ENCODE measurements at places on chromosomes 3 and 15.

- DNase-seq = no peak
Measured at GRCh38 chr3:101591071-101591470, 17.1 kb downstream of the PCNP start.

DNA sequence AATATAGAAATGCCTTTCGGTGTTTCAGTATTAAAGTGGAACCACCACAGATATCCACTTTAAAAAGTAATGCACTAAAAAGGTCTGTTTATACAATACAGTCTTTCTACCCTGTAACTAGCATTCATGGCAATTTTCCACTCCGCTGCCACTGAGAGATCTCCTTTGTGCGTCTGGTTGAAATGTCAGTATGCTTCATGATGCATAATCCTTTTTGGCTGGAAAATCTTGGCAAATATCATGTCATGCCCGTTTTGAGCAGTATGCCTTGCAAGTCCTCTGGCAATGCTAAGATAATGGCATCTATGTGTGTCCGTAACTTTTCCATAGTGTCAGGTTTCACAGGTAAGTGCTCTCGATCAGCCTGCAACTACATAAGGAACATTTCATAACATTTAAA lies 30.8 kb upstream of the ARF4 start:
- no peak for DNase-seq

DNA sequence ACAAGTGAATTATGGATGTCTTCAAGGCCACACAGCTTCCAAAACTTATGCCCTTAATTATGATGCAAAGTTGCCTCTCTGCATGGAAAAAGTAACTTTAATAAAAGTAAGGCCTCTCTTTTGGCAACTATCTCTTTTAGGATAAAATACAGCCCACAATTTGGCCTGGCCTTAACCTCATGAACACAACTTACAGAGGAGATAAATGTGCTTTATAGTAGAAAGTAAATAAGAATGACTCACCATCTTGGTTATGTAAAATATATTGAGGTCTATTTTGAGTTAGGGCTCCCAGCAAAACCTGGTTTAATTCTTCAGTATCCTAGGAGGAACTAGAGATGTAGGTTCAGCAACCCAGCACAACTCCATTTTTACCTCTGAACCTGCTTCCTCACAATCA lies 164.0 kb downstream of the ROBO2 start:
- no peak for DNase-seq

GRCh38 chr3:68033867-68034266 lies 379.5 kb upstream of the SUCLG2 start:
- no peak for DNase-seq

- no peak for DNase-seq
Measured at GRCh38 chr3:157585386-157585785, 82.2 kb upstream of the VEPH1 start.

- DNase-seq = no peak
Measured at GRCh38 chr3:124492824-124493223, 237.4 kb upstream of the UMPS start.

DNA sequence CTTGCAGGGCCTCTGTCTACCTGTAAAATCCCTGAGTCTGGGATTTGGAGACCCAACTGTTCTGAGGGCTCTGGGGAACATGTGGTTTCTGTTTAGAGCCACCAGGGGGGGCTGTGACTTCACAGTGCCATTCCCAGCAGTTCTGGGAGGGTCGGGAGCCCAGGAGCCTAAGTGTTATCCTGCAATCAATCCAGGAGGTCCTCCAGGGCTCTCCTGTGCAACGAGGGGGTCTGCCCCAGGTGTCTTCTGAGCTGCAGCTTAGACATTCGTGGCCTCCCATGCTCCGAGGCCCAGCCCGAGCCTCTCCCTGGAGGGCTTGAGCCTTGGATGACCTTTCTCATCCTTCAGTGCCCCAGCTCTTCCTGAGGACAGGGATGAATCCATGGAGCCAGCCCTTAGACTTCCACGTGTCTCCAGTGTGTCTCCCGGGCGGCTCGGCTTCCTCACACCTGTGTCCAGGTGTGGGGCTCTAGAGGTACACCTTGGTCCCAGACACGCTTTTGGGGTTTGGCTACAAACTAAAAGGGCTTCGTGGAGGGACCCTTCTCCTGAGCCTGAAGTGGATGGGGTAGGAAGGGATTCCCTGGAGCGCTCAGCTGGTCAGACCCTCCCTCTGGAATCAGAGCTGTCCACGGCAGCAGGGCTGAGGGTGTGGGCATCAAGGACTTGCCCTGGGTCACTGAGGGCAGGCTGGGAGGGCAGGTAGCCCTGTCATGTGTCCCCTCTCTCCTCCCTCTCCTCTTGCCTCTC lies 20.3 kb upstream of the ABTB1 start:
- no peak for DNase-seq

- DNase-seq = no peak
Measured at GRCh38 chr3:159417761-159418160, 570.9 kb upstream of the IL12A start.

GRCh38 chr3:81218023-81218422 lies 543.4 kb downstream of the GBE1 start:
- DNase-seq = no peak

DNA sequence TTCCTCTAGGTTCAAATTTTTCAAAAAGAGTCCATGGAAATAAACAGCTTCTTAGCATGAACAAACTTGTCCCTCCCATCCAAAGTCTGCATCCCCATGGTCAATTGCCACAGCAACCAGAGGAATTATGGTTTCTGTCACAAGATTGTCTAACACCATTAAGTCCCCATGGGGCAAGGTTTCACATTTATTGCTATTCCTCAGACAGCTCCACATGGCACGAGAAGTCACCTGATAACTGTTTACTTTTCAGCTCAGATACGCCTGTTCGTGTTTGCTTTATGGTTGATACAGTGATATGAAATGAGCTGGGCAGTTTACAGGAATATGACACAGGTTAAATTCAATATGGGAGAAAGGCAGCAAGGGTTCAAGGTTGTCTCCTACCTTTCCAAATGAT lies 37.9 kb upstream of the MUC13 start:
- no peak for DNase-seq

DNA sequence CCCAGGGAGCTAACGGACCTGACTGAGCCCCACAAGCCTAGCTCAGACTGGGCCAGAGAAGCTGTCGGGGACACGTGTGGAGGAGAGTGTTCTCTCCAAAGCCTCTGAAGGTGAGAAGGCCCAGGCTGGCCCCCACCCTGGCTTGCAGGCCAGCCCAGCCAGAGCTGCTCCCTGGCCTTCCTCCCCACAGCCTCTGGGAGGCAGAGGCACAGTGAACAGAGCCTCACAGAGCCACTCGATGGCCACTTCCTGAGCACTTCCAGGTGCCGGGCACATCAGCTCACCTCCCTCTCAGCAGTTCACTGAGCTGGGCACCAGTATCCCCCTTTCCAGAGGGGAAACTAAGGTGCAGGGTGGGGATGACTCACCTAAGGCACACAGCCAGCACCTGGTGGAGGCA lies 109.4 kb upstream of the LINGO1 start:
- DNase-seq = no peak

GRCh38 chr15:35728219-35728940 lies 182.4 kb upstream of the DPH6 start:
- no peak for DNase-seq

DNA sequence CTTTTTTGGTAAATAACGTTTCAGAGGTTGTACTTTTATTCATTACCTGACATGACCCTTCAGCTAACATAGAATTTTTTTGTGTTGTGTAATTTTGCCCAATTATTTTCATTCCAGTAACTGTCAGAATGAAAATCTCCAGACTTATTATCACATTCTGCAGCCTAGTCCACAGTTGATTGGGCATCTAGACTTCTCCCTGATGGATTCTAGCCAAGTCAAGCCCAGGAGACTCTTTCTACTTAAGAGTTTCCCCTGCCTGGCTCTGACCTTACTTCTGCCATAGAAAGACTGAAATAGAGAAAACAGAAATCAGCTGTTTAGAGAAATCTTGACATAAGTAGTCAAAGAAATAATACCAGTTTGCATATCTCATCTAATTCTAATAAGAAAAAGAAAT lies 82.9 kb upstream of the CDAN1 start:
- DNase-seq = no peak

DNA sequence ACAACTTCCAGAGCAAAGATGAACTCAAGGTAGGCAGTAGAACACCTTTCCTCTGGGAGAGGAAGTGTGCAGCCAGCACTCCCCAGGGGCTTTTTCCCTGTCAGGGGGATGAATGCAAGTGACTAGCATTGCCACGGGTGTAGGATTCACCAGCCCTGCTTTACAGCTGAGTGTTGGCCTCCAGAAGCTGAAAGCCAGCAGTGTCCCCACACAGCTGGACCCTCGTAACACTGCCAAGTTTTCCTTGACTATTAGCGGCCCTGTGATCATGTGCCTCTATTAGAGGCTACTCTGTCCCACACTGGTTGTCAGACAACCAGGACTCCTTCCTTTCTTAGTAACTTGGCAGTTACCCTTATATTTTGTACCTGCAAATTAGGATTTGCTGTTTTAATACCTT lies 104.9 kb upstream of the MANF start:
- DNase-seq = no peak

DNA sequence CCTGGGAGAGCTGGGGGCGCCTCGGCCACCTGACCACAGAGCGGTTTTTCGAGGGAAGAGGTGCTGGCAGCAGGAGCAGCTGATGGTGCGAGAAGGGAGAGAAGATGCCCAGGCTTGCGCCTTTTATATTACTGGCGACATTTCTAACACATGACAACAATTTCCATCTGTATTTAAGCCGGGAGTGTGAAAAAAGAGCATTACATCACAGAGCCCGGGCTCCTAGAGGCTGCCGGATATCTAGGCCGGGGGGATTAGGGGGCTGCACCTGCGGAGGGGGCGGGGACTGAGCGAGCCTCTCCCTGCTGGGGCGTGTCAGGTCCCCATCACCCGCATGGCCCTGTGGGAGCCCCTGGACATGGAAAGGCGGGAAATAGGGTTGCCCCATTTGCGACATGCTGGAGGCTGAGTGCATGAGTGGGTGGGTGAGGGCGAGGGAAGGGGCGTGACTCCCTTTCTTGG lies 440.7 kb downstream of the MAGI1 start:
- no peak for DNase-seq

- DNase-seq = no peak
Measured at GRCh38 chr15:37536967-37537605, 397.4 kb upstream of the TMCO5A start.

DNA sequence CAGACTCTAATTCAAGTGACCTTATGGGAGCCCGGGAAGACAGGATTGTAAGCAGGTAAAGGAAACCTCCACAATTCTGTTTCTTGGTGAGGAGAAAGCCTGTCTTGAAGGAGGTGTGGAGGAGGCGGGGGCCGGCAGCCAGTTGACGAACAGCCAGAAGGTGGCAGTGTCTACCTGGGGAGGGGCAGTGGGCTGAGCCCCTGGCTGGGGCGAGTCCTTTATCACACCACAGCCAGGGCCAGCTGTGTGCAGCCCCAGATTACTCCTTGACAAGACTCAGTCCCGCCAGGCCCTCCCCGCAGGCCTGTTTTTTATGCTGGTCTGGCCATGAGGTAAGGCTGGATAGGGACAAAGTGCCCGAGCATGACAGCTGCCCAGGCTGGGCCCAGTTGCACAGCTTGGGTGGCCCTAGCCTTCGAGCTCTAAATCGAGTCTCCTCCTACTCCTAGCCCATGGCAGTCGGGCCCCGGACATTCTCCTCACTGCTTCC lies 40.9 kb upstream of the IDH2 start:
- no peak for DNase-seq

DNA sequence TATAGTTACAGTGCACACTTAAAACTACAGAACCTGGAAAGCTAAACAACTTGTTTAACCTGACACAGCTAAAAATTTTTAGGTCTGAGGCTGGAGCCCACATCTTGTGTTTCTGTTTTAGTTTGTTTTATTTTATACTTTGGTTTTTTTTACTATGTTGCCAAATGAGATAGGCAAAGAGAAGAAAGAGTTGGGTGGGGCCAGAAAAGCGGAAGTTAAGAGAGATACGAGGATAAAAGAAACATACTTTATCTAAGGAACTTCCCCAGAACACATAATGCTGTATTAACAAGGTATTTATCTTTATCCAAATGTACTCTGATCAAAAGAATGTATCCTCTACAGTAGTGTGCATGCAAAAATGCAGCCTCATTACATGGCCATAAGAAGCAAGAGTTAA lies 1145.7 kb downstream of the EPHA3 start:
- DNase-seq = no peak

GRCh38 chr3:49500732-49501609 lies 30.9 kb downstream of the DAG1 start:
- DNase-seq = peak; percentile 95

DNA sequence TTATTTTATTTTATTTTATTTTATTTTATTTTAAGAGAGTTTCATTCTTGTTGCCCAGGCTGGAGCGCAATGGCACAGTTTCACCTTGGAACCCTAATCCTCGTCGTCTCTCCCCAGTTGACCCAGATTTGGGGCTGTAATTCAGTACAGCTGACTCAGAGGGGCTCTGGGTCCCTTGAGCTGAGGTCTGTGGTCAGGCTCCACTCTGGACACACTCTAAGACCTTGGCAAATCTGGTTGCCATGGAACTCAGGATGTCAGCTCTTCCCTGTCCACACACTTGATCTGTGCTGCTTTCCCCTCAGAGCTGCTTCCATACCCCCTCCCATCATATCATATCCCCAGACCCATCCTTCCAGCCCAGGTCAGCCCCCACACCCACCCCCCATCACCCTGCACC lies 675 bp upstream of the CYP11A1 start:
- no peak for DNase-seq

DNA sequence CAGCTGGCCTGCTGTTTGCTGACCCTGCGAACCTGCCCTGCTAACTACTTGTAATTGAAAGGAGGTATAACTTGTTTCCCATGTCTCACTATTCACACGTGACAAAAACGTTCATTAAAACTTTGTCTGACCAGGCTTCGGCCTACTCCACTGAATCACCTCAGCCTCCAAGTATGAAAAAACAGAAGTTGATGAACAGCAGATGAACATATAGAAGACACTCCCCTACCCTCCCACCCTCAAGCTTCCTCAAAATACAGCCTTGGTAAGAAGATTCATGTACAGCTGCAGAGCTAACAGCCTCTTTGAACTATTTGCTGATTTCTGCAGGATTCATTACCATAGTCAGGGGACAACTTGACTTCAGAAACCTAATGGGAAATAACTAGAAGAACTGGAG lies 10.7 kb downstream of the RBM15B start:
- DNase-seq = no peak

- no peak for DNase-seq
Measured at GRCh38 chr3:24551626-24552025, 57.0 kb upstream of the THRB start.
